ENCODE measurements at places on chromosomes 7 and 10.

- H3K27me3 ChIP-seq = no peaks in the 10 kb centered on the region
- no peaks in the 10 kb centered on the region for H3K36me3 ChIP-seq
- no peak overlapping the region for H3K27ac ChIP-seq
These were observed 27.1 kb downstream of the DUSP5 start for GRCh38 chr10:110524859-110525232.

- no peak overlapping the region for H3K27ac ChIP-seq
- DNase-seq = no peak
- H3K4me1 ChIP-seq = no peaks in the 10 kb centered on the region
- no peaks in the 10 kb centered on the region for H3K36me3 ChIP-seq
- no peaks in the 10 kb centered on the region for H3K27me3 ChIP-seq
These were observed 138.6 kb downstream of the CHN2 start for GRCh38 chr7:29332875-29333855.

GRCh38 chr10:77899080-77899477 is 27.5 kb downstream of the DLG5 start:
- no peaks in the 10 kb centered on the region for H3K4me1 ChIP-seq
- H3K4me3 ChIP-seq = no peak overlapping the region
- no peaks in the 10 kb centered on the region for H3K36me3 ChIP-seq

DNA sequence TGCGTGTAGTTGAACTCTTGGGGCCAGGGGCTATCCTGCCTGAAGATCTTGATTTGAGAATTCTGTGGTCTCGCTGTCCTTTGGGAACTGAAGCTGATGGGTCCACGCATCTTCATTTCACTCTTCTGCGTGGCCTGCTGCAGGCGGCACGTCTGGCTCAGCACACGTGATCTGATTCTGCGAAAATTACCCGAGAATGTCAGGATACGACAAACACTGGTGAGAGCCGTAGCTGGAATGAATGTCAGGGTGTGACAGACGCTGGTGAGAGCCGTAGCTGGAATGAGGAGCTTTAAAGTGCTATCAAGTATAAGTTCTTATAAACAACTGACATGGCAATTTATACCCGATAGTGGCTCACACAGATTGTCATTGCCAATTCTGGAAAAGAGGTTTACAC is 44.6 kb upstream of the CFAP46 start:
- no peak overlapping the region for H3K27ac ChIP-seq
- H3K4me1 ChIP-seq = no peaks in the 10 kb centered on the region
- no peak for DNase-seq
- H3K36me3 ChIP-seq = no peaks in the 10 kb centered on the region
- no peak overlapping the region for H3K4me3 ChIP-seq
- H3K27me3 ChIP-seq = no peaks in the 10 kb centered on the region

GRCh38 chr7:69799990-69800389 is 201.7 kb downstream of the AUTS2 start:
- no peaks in the 10 kb centered on the region for H3K36me3 ChIP-seq
- H3K27me3 ChIP-seq = no peaks in the 10 kb centered on the region
- no peak overlapping the region for H3K4me3 ChIP-seq
- no peak overlapping the region for H3K27ac ChIP-seq
- H3K4me1 ChIP-seq = no peaks in the 10 kb centered on the region
- DNase-seq = no peak

DNA sequence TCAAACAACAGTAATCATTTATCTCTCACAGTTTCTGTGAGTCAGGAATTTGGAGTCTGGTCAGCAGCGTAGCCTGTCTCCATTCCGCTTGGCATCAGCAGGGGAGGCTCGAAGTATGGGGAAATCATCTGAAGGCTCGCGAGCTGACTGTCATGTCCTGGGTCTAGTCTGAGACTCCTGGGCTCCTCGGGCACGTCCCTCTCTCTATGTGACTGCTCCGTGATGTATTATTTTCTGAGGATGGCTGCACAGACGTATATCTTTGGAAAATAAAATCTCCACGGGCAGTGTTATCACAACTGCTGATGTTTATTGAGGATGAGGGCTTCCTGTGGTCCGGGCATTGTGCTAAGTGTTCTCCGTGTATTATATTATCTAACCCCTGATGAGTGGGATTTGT is 23.3 kb upstream of the PCGF5 start:
- no peaks in the 10 kb centered on the region for H3K4me1 ChIP-seq
- peak overlapping the region; percentile 55 for H3K27ac ChIP-seq
- no peaks in the 10 kb centered on the region for H3K27me3 ChIP-seq
- no peaks in the 10 kb centered on the region for H3K36me3 ChIP-seq
- H3K4me3 ChIP-seq = no peak overlapping the region

Data from right atrium auricular region (tissue), 2 donors.